Heart left ventricle (tissue), 16 donors: ENCODE measurements at places on chromosomes 16 and 17. TPM values are rescaled to one million over a fixed set of nuclear protein-coding genes. Genes with fewer than 3 reads are reported as not detected.

Gene CES5A
- not detected for polyA plus RNA-seq

Gene C17orf67
- 0.19 TPM for polyA plus RNA-seq

Gene PYY
- polyA plus RNA-seq = not detected

Gene BAIAP3
- polyA plus RNA-seq = 1.7 TPM

GRCh38 chr17:82636626-82637598 lies 11.3 kb downstream of the WDR45B start:
- DNase-seq = no peak

- DNase-seq = no peak
Measured at GRCh38 chr16:68147444-68147843, 62.3 kb downstream of the NFATC3 start.

- no peak for DNase-seq
Measured at GRCh38 chr17:73731733-73732132, 87.5 kb upstream of the SDK2 start.

GRCh38 chr16:87369117-87369765 lies 14.3 kb downstream of the FBXO31 start:
- no peak for DNase-seq

GRCh38 chr16:87780385-87780989 lies 14.7 kb upstream of the KLHDC4 start:
- peak; percentile 54 for DNase-seq

DNA sequence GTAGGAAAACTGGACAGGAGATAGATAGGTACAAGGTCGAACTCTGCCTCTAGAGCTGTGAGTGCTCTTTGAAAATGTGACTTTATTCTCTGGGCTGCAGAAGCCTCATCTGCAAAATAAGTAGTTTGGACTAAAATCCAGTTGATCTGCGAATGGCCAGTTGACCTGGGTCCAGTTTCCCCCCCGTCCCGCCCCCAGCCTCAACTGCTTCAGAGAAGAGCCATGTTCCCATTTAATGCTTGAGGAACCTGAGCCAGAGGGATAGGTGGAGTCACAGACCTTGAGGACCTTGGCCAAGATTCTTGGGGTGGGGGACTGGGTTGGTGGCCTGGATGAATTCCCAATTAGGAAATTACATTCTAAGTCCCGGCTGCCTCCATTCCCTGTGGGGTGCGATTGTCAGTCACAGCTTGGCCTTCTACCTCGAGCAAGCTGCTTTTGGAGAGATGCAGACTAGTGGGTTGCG lies 14.1 kb downstream of the TBX2 start:
- no peak for DNase-seq

DNA sequence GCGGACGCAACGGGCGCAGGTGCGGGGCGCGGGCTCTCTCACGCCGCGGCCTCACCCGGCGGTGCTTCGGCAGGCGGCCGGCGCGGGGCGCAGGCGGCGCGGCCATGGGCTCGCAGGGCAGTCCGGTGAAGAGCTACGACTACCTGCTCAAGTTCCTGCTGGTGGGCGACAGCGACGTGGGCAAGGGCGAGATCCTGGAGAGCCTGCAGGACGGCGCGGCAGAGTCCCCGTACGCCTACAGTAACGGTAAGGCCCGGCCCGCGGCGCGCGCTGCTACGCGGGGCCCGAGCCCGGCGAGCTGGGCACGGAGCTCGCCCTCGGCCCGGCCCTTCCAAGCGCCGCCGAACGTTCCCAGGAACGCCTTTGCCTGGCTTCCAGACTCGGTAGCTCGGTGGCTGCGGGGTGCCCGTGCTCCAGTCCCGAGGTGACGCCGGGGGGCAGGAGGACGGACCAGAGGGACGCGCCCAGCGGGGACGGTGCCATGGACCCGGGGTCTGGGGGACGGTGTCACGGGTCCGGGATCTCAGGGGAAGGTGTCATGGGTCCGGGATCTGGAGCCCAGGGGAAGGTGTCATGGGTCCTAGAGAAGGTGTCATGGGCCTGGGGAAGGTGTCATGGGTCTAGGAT lies 435 bp downstream of the RAB40C start:
- no peak for DNase-seq
